ENCODE measurements at places on chromosomes 4 and X.

DNA sequence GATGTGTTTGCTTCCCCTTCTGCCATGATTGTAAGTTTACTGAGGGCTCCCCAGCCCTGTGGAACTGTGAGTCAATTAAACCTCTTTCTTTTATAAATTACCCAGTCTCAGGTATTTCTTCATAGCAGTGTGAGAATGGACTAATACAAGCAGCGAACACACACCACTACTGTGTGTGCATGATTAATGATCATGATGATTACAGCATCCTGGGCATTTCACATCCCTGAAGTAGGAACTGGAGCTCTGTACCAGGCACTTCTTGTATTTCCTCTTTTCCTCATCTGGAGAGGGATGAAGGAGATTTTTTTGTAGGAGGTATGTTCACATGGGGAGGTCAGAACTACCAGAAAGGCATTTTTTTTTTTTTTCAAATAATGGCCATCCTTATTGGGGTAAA is 60.8 kb downstream of the PPM1K start:
- DNase-seq: no peak

DNA sequence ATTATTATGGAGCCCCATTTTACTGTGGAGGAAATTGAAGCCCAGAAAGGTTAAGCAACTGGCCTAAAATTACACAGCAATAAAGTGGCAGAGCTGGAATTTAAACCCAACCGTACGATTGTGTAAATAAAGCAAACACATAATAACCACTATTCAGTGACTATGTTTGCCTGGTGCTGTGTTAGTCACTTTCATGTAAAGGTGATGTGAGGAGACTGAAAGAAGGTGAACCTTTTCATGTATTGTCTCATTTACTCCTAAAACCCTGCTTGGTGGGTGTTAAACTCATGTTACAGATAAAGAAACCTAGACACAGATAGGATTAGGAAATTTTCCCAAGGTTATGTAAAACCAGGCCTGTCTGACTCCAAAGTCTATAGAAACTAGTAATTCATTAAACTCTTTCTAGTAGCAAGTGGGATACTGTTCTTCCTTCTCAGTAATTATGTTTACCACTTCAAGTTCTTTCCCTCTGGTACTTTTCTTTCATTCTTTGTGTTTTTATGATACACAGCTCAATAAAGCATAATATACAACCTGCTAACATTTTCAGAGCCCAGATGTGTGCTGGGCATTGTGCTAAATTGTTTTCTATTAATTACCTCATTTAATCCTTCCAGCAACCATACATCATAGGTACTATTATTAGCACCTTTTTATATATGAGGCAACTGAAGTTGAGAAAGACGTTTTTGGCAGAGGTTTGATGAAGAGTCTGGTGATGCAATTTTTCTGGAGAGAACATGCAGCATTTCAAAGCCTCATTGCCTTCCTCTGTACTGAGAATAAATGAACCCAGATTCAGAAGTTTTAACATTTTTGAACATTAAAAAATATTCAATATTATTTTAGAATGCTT is 202.7 kb downstream of the SPRY1 start:
- DNase-seq: no peak

- DNase-seq: no peak
Measured at GRCh38 chr4:12411072-12411471, 982.4 kb upstream of the HS3ST1 start.

DNA sequence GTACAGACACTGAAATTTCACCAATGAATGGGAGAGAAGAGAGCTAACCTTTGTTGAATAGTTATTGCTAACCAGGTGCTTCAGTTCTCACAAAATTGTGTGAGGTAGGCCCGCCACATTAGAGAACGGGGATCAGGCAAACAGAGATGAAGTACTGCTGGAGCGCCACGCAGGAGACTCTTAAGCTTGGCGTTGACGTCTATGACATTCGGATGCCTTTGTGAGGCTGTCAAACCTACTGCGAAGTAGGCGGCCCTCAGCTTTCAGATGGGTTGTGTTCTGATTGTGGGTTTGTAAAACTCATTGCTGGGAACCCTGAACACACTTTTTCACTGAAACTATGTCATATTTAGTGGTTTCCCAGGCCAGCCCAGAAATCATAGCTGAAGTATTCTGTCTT is 173.6 kb downstream of the CBR4 start:
- no peak for DNase-seq

DNA sequence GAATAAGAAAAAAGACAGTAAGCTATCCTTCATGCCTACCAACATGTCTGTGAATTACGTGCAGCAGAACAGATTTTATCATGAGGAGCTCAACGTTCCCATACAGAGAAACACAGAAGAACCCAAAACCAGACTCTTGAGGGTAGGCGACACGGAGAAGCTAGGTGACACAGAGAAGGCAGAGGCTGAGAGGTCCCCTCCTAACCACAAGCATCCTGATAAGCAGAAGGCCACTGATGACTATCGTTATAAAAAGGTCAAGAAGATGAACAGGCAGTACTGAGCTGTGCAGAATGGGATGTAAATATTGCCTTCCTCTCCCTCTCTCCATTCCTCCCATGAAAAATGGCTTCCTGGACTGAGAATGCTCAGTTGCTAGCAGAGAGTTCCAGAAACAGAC is 350.2 kb upstream of the BOD1L1 start:
- no peak for DNase-seq

DNA sequence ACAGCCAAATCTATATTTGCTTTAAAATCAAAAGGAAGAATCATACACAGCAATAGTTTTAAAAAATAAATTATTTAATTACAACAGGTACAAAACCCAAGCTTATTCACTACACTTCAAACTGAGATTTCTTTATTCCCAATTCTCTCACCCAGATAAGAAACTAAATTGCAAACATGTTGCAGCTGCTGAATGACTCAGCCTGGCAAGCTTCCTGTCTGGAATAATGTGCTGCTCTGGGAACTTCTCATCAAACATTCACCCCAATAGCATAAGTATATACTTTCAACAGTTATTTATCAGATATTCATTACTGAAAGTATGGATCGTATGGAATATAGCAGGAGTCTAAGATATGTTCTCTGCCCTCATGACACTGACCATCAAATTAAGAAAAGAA is 43.0 kb upstream of the GABRA2 start:
- no peak for DNase-seq

DNA sequence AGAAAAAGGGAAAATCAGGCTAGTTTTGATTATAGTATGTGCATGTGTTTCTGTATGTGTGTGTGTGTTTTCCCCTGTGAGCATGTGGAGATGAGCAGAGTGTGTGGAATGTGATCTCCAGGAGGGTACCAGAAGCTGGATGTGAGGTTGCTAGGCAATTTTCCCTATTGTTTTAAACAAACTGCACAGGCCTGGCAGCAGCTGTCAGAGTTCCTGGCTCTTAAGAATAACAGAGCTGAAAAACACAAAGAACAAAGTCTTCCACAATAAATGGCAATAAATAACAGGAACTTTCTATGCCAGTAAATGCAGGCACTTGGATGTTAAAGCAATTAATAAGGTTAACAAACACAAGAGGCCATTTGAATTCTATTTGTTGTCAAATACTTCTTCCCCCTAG is 344.6 kb upstream of the CTSO start:
- DNase-seq: no peak

DNA sequence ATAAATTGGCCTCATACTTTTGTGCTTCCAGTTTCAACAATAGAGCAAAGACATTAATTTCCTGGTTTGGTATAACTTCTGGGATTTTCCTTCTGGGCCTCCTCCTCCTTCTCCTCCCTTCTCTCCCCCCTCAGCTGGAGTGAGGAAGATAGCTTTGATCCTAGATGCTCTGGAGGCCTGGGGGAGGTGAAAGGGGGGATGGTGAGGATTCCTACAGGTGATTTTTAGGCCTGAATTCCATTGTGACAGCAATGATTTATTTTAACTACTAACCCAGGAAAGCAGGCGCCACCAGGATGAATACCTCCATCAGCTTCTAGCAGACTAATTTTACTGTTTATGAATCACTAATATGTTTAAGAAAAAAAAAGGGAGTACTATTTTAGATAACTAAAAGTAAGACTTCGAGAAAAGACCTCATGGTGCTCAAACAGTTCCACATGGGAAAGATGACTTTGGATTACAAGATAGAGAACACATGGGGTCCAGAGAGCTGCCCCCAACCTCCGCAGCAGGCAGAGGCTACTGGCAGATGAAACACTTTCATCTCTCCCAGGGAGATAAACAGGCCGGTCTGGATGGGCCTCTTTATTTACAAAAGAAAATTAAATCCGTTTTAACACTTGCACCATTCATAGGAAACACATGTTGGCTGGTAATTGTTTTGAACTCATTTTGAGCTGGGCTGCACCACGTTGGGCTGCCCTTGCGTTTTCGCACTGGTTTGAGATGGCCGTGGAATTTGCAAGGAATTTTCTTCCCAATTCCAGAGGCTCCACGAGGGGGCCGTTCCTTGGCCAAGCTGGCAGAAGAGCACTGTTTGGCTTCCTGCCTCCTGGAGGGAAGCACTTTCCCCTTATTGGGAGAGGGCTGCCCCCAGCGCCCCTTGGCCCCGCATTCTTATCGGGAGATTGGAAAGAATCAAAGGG is 125.1 kb upstream of the STX18 start:
- no peak for DNase-seq

GRCh38 chr4:164381859-164382258 is 372.1 kb upstream of the SMIM31 start:
- no peak for DNase-seq

GRCh38 chrX:45711231-45711630 is 510.6 kb upstream of the DIPK2B start:
- DNase-seq: no peak

DNA sequence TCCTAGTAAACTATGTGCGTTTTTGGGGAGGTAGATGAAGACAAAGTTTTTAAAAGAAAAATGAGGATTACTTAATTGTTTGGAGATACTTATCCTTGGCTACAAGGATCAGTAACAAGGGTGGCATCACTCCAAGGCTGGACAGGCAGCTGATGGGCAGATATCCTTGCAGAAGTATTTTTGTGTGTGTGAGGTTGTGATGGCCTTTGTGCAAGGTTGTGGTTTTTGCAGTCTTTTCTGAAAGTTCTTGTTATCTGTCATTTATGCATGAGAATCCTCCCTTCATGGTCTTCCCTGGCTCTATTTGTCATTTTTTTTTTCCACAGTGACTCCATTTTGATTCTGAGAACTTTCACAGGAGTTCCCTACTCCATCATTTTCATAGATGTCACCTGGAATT is 96.0 kb upstream of the C1GALT1C1 start:
- no peak for DNase-seq

DNA sequence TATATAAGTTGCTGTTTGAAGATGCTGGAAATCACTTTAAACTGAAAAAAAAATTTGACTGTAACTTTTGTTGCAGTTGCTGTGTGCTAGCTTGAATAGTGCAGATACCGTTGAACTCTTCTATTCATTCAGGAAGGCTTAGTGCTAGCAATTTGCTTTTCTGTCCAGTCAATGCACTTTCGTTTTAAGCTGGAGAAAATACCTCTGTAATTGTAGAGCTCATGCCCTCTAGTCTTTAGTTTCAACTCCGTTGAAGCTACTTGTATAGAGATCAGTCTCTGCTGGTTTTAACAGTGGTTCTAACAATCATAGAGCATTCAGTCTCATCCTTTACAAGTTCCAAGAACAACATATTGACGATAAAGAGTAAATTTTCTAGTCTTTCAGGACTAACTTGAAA is 49.0 kb upstream of the TRPC3 start:
- no peak for DNase-seq

GRCh38 chr4:98508829-98509598 is 149.4 kb downstream of the TSPAN5 start:
- no peak for DNase-seq

DNA sequence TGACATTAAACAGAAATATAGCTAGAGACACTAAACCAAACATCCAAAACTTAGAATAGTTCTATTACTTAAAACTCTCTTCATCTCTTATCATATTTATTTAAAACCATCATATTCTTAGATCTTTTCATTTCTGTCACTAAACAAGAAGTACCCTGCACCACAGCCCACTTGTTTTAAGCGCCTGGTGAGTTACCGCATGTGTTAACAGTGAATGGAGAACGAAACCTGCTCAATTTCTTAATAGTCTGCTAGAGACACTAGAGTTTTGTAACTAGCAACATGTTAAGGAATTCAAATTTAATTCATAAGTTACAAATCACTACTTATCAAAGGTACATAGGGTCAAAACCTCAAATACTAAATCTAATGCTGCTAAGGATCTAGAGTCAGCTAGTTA is 111.5 kb downstream of the FBXW7 start:
- no peak for DNase-seq

GRCh38 chrX:107716816-107717700 is 58.5 kb downstream of the TSC22D3 start:
- DNase-seq: peak; percentile 78

GRCh38 chr4:55636656-55636999 is 530 bp upstream of the NMU start:
- DNase-seq: no peak

- DNase-seq: no peak
Measured at GRCh38 chr4:17276776-17277175, 235.1 kb downstream of the QDPR start.

- peak; percentile 23 for DNase-seq
Measured at GRCh38 chr4:87093443-87094123, 126.8 kb downstream of the KLHL8 start.

- no peak for DNase-seq
Measured at GRCh38 chr4:129821963-129822362, 726.0 kb downstream of the C4orf33 start.

DNA sequence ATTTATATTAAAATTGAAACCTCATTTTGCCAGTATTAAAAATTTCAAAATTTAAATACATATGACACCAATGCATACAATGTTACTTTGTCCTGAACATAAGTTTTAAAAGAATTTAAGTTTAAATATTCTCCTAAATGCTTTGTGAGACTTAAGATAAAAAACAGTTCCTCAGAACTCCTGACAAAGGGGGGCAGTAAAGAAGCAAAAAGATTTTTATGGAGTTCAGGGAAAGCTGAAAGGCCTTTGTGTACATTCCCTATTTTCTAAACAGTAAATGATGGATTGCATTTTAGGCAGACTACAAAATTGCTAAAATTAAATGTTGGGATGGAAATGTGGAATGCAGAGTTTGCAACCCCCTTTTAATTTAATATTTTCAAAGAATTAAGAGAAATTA is 81.7 kb downstream of the SNCA start:
- no peak for DNase-seq

- no peak for DNase-seq
Measured at GRCh38 chr4:36386691-36387090, 105.3 kb downstream of the DTHD1 start.

- DNase-seq: no peak
Measured at GRCh38 chr4:30620711-30621110, 99.5 kb upstream of the PCDH7 start.

- no peak for DNase-seq
Measured at GRCh38 chr4:173436149-173436579, 37.2 kb upstream of the SCRG1 start.

GRCh38 chrX:102345916-102346315 is 93.9 kb downstream of the NXF2B start:
- peak; percentile 71 for DNase-seq

DNA sequence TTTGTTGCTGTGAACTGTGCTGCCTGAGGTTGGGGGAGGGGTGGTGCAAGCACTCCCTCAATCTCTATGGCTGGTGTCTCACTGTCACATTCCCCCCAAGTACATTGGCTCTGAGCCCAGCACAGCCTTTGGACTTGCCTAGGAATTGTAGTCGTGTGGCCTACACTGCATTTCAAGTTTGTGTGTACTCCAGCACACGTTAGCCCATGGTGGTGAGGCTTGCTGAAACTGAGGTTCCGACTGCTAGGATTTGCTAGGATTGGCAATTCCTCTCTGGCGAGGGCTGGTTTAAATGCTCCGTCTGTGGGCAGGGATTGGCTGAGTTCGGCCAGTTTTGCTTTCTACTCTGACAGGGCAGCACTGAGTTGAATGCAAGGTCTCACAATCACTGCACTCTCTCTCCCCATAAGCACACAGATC is 121.7 kb upstream of the CXXC4 start:
- DNase-seq: no peak
